Midbrain (tissue), 1 donor: ENCODE measurements at places on chromosomes 16 and 17.

- no peak for DNase-seq
These were observed 3.7 kb downstream of the LDHD start for GRCh38 chr16:75112734-75113491.

- no peak for DNase-seq
These were observed 55.0 kb upstream of the MEAK7 start for GRCh38 chr16:84559311-84559932.

GRCh38 chr16:85148931-85149330, 36.7 kb upstream of the CIBAR2 start:
- no peak for DNase-seq

DNA sequence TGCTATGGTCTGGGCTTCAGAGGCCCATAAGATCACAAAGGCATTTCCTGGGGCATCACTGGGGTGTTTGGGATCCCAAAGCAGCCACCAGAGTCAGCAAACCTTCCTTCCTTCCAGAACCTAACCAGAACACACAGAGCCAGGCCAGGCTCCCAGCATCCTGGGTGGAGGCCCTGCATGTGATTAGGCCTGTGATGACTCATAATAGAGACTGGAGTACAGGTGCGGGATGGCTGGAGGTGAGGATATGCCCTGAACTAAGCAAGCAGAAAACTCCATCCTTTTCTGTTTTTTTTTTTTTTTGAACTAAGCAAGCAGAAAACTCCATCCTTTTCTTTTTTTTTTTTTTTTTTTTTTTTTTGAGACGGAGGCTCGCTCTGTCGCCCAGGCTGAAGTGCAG, 17.7 kb upstream of the GFOD2 start:
- no peak for DNase-seq

GRCh38 chr17:45735488-45735887, 48.6 kb upstream of the CRHR1 start:
- DNase-seq, result no peak

DNA sequence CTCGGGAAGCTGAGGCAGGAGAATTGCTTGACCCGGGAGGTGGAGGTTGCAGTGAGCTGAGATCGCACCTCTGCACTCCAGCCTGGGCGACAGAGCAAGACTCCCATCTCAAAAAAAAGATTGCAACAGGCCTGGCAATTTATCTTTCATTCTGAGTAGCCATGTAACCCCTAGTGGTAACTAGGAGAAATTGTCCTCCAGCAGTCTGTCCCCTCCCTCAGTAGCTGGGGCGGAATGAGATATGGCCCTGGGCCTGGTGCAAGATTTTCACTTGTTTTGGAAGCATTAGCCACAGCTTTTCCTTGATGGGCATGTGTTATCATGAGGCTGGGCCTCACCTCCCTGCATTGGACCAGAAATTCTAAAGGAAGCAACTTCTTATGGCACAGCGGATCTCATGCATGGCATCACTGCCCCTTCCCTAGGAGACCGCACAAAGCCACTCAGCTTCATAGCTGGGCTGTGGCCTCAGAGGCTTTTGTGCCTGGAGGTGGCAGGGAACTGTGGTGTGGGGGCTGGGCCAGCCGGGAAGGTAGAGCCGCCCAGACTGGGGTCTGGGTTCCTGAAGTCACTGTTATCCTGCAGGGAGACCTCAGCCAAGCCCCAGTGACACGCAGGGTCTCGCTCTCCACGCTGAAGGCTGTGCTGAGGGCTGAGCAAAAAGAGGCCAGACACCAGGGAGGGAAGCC, 13.4 kb downstream of the NATD1 start:
- no peak for DNase-seq

- no peak for DNase-seq
These were observed 6.4 kb upstream of the ARHGAP27 start for GRCh38 chr17:45438931-45439610.

DNA sequence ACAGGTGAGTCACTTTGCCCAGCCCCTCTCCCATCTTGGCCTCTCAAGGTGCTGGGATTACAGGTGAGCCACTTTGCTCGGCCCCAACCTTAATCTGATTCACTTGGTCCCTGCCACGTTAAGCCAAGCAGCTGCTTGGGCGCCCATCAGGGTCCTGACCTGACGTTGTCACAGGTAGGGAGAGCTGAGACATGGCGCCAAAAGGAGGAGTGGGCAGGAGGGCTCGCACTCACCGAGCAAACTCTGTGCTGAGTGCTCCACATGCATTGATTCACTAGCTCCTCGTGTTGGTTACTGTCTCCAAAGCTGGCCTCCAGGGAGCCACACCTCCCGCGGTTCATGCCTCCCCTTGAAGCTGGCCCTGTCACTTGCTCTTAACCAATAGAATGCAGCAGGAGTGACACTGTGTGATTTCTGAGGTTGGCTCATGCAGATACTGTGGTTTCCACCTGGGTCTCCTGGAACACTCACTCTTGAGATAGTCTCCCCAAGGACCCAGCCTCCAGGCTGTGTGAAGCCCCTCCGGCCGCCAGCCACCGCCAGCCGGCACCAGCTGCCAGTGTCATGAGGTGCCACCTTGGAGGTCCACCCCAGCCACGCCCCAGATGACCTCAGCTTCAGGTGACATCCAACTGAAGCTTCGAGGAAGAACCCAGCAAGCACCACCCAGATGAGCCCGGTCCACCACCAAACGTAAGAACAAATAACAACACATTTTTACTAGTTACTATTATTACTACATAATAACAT, 223.0 kb downstream of the GSG1L start:
- DNase-seq, result no peak

DNA sequence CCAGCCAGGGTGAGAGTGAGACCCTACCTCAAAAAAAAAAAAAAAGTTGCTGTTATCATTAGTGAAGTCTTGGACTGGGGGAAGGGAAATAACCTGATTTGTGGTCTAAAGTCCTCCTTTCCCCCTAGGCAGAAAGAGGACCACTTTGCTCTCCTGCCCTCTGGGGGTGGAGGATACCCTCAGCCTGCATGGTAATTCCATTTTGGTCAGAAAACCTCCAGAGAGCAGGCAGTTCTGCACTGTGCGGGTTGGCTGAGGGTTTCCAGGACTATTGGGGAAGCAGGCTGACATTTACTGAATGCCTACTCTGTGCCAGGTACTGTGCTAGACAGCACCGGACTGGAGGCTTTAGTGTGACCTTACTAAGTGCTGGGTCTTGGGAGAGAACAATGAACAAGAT, 2.6 kb downstream of the ADAP2 start:
- DNase-seq, result no peak
